ENCODE measurements at places on chromosomes 11 and 22.

- DNase-seq, result no peak
These were observed 124.8 kb upstream of the NECTIN1 start for GRCh38 chr11:119853581-119854360.

DNA sequence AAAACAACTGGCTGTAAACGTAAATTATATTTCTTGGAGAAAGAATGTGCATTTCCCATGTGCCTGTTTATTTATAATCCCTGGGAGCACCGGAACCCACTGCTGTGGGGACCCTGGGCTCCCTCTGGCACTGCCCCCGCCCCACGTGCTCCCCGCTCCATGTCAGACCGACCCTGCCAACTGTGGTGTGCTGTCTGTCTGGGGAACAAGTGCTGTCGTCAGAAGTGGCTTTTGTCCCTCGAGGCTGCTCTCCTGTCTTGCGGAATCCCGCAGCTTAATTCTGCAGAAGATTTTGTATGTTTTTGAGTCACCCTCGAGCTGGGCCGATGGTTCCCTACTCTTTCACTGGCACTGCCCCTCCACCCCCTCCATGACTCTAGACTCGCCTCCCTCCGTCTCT is 2.4 kb downstream of the LRRC10B start:
- DNase-seq, result no peak

DNA sequence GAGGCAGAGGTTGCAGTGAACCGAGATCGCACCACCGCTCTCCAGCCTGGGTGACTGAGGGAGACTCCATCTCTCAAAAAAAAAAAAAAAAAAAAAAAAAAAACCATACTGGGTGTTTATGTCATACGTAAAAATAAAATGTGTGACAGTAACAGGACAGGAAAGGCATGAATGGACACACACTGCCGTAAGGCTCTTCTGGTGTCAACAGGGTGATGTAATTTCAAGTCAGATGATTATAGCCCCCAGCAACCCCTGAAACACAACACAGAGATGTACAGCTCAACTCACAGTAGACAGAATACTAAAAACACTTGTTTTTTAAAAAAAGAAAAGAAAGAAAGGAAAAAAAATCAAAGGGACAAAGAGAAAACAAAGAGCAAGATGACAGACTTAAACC is 22.2 kb downstream of the SBF1 start:
- no peak for DNase-seq

DNA sequence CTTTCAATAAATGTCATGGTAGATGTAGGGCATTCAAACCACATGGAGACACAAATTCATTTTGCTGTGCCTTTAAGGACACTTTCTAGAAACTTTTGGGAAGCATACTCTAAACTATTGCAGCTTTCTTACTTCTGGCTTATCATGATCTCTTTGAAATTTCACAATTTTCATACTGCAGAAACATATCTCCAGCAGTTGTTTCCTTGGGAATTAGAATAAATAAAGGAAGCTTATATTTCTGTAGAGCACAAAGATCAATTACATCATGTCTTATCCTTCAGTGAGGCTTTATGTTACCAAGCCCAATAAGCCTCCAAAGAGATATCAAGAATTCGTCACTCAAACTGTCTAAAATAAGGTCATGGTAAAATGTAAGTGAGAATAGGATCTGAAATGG is 74.5 kb upstream of the RAB38 start:
- no peak for DNase-seq

GRCh38 chr22:30649430-30650007 is 13.9 kb downstream of the SLC35E4 start:
- DNase-seq, result no peak

- DNase-seq, result no peak
These were observed 3.7 kb downstream of the SERPIND1 start for GRCh38 chr22:20777420-20778177.
